ENCODE measurements at places on chromosomes 5 and 9.

GRCh38 chr9:109935406-109936087 lies 155.5 kb downstream of the PALM2AKAP2 start:
- no peak for DNase-seq

- no peak for DNase-seq
These were observed 46.7 kb upstream of the RIOK2 start for GRCh38 chr5:97229688-97230285.

- no peak for DNase-seq
These were observed 23.8 kb downstream of the SLC9A3 start for GRCh38 chr5:500491-500890.

DNA sequence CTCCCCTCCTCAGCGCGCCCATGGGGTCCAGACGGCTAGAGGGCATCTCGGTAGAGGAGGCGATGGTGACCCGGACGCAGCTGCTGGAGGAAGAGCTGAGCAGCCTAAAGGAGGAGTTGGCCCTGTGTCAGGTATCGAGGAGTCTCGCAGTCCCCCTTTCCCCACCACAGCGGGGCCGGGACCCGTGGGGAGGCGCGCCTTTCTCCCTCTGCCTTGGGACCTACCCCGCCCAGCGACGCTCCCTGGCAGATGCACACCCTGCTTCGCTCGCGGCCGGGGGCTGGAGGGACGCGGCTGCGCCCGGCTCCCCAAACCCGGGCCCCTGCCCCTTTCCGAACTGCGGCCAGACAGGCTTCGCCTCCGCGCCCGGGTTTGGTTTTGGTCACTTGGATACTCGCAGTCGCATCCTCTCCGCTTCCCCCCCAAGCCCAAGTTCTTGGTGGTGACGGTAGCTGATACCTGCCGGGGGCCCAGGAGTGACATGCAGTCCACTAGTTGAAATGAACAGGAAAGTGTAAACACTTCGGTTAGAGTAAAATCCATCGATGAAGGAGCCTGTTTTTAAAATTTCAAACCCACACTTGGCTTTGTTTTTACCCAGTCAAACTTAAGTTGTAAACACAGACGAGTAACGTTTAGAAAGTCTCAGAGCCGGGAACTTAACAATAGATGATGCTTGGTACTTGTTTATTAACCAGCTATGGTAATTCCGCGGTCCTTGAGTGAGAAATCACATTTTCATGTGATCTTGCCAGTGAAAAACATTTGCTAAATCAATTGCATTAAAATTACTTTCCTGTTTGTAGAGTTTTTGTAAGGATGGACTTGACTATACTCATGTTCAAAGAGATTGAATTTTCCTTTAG lies 688 bp downstream of the CNTLN start:
- DNase-seq, result no peak

- DNase-seq, result no peak
These were observed 1.3 kb downstream of the AGPAT2 start for GRCh38 chr9:136685790-136686533.

All from activated T-helper 1 cell treated with anti-CD3 and anti-CD28 coated beads, Interleukin-2, amount 50 U/mL, for 16 hours (primary cell).